ENCODE measurements at places on chromosomes 2 and 18.

- DNase-seq: no peak
Measured at GRCh38 chr18:54964741-54965140, 5.5 kb upstream of the CCDC68 start.

DNA sequence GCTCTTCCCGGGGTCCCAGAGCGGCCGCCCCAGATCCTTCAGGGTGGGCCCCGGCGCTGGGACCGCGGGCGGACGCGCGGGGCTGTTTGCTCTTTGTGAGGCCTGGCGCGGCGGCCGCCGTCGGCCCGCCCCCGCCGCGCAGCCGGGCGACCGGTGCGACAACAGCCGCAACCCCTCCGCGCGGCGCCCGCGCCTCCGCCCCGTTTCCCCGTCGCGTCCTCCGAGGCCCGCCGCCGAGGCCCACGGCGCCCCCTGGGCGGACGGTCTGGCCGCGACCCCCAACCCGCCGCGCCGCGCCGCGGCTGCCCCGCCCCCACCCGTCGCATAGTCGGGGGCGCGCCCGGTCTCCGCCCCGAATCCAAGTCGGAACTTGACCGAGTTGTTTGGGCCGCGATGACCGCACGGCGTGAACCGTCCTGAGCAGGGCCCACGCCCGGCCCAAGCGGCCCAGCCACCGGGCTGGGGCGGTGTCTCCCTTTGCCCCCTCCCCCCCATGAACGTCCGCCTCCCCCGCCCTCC is 448 bp downstream of the YPEL5 start:
- DNase-seq: no peak

DNA sequence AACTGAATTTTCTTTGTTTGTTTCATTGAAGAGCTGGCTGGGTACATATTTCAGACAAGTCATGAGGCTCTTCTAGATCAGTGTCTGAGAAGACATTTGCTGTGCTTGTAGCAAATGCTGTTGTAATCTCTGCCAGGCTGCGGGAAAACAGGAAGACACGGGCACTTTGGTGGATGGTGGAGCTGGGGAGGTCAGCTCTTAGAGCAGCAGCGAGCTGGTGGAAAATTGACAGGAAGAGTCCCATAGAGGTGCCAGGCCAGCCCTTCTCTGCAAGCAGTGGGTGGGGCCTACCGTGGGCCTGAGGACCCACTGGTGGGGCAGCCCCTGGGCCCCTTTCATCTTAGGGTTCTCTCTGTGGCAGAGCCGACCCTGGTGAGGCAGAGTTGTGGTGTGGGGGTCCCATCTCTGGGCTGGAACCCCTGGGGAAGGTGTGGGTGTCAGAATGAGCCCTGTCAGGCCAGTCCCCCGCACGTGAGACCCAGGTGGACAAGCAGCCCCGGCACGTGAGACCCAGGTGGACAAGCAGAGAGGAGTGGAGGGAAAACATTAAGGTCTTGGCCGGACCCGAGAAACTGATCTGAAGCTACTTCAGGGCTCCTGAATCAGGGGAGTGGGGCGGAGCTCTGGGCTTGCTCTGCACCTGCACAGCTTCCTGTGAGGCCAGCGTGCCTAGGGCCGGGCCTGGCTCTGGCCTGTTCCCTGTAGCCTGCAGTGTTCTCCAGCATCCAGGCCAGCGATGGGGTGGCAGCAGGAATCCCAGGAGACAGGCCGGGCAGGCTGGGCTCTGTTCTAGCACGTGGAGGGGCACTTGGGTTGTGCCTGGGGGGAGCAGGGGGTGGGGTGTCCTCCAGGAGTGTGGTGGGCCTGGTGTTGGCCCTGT is 273.5 kb upstream of the HDAC4 start:
- no peak for DNase-seq

GRCh38 chr2:32425719-32426141 is 68.9 kb downstream of the BIRC6 start:
- peak; percentile 70 for DNase-seq

GRCh38 chr2:230748087-230748486 is 35.4 kb downstream of the CAB39 start:
- no peak for DNase-seq

- no peak for DNase-seq
Measured at GRCh38 chr2:134739879-134740301, 21.1 kb upstream of the TMEM163 start.

DNA sequence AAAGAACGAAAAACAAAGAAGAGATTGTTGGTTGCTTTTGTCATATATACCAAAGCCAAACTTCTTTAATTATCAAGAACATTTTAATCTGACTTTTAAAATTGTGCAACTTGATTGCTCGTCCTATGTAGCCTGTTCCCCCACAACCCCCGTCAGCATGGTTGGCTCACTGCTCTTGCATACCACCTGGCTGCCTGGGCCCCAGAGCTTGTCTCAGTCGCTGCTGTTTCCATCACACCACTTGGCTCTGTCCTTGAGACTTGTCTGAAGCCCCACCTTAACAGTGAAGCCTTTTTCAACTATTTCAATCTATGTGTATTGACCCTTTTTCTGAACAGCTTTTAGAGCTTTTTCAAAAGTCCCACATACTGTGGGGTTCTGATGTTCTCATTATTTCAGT is 270.8 kb downstream of the ZNF407 start:
- no peak for DNase-seq

GRCh38 chr2:146898083-146898482 is 946.7 kb upstream of the ACVR2A start:
- no peak for DNase-seq

- no peak for DNase-seq
Measured at GRCh38 chr2:99275882-99276281, 20.4 kb upstream of the LYG2 start.

DNA sequence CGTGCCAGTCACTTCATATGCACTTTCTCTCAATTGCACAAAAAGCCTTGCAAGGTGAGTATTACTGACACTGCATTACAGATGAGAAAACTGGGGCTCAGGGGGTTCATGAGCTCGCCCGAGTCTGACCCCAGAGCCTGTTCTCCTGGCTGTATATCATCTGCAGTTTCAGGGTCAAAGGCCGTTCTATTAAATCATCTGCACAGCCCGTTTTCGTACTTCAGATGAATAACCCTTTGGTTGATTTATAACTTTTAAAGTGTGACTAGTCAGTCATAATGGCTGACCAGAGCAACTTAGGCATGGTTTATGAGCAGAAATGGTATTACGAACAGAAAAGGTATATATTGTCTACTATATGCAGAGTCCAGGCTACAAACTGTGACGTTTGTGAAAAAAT is 35.3 kb upstream of the NPAS2 start:
- no peak for DNase-seq

GRCh38 chr2:31166925-31167324 is 28.7 kb upstream of the GALNT14 start:
- no peak for DNase-seq

GRCh38 chr18:58402951-58403702 is 225.8 kb downstream of the ALPK2 start:
- no peak for DNase-seq

DNA sequence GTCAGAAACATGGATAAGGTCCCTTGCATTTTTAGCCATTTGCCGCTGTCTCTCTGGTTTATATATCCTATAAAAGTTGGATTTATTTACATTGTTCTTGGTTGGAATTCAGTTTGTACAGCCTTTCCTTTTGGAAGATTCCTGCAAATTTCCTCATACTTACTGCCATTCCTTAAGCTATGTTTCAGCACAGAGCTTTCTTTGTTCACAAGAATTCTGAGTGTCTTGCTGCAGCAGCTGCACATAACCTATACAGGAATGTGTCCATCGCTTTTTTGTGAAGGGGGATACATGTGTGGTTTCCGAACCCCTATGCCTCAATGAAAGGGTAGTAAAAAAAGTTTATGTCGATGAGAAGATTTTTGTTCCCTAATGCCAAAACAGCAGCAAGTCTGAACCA is 48.3 kb upstream of the CCDC68 start:
- DNase-seq: peak; percentile 13

DNA sequence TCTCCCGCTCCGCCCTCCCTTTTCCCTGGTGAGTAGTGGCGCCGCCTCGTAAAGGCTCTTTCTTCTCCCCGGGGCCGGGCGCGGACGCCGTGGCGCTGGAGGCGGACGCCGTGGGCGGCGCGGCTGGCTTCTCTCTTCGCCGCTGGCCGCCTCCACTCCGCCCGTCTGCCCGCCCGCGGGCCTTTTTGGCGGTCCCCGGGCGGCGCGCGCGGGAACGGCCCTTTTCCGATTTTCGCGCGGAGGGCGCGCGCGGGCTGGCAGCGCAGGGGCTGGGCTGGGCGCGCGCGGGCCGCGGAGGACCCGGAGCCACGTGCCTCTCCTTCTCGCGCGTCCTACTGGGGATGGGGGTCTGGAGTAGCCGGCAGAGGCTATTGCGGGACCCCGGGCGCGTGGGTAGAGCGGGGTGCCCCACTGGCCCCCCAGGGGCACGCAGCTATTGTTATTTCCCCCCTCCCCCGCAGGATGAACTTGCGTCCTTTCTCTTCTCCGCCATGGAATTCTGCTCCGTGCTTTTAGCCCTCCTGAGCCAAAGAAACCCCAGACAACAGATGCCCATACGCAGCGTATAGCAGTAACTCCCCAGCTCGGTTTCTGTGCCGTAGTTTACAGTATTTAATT is 472 bp downstream of the SLC20A1 start:
- no peak for DNase-seq

GRCh38 chr18:77071061-77071460 is 61.5 kb downstream of the MBP start:
- no peak for DNase-seq

GRCh38 chr2:9993488-9994165 is 42.1 kb downstream of the GRHL1 start:
- DNase-seq: peak; percentile 40

- no peak for DNase-seq
Measured at GRCh38 chr2:164935118-164936101, 19.9 kb downstream of the SLC38A11 start.

GRCh38 chr18:37712776-37713175 is 147.2 kb upstream of the CELF4 start:
- DNase-seq: no peak

- no peak for DNase-seq
Measured at GRCh38 chr2:43508209-43508608, 87.6 kb downstream of the THADA start.

DNA sequence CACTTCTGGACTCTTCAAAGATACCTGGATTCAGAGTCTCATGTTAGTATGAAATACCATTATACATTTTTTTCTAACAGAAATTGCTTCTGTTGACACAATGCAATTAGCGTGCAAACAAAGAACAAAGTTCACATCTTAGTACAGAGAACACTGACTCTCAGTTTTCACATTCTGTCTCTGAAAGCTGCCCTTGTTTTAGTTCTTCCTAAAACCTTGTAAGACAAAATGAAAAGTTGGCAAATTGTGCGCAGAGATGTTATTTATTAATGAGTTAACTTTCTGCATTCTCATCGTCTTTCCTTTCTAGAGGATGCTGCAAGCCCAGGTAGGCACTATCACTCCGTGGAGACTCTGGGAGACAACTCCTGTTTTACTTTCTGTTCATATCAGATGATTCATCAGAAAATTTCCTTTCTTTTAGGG is 377.3 kb upstream of the POU3F3 start:
- DNase-seq: no peak

DNA sequence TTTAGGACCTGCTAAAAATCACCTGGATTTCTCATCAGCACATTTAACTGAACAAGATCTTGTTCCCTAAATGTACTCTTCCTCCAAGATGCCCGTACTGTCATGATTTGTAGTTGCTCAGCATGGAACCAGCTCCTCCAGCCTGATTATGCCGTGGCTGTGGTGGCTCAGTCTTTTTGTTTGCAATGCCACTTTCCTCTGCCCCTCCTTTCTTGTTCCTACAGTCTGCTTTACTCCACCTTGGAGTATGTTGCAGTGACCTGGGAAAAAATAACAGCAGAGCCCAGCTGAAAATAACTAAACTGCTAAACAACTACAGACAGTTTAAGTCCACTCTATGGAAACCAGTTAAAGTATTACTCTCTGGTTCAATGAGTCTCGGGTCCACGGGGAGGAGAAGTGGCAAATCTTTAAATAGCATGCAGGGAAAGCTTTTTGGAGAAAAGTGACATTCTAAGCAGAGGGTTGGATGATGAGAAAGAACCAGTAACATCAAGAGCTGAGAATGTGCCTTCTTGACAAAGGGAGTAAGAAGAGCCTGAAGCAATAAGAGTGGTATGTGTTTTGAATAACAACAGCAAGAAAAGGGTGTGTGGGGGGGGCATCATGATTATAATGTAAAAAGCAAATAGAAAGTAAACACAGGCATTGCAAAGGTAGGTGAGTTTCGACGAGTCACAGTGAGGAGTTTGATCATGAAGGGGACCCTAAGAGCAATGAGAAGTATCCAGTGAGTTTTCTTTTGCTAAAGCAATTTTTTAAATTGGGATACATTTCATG is 225.7 kb downstream of the TMX3 start:
- DNase-seq: no peak

DNA sequence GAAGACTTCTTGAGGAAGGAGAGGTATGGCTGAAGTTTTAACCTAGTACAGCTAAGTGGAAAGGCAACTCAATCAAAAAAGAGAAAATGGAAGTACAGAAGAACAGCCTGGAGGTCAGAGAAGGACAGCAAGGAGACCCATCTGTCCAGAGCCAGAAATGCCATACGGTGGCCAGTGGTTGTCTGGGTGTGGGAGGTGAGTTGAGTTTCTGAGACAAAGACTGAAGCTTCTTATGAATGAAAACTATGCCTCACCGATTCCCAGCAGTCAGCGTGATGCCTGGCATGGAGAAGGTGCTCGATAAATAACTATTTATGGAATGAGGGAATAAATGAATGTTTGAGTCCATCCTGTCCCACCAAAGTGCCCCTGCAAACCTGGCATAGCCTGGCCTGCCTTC is 98.8 kb downstream of the MRO start:
- no peak for DNase-seq

DNA sequence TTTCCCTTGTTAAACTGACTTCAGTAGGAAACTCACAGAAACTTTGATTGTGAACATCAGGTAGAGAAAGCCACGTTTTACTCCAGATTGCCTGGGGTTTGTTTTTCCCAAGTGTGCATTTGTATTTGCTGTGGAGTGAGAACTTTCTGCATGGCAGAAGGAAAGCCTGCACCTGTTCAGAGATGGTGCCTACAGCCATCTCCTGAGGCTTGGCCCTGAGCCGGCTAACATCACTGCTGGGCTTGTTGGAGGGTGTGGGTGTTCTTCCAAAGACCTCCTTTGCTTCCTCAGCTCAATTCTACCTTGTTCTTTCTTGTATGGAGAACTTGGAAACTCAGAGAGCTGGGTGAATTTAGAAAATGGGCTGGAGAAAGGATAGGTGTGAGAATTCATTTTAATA is 16.1 kb downstream of the KCNS3 start:
- DNase-seq: no peak

DNA sequence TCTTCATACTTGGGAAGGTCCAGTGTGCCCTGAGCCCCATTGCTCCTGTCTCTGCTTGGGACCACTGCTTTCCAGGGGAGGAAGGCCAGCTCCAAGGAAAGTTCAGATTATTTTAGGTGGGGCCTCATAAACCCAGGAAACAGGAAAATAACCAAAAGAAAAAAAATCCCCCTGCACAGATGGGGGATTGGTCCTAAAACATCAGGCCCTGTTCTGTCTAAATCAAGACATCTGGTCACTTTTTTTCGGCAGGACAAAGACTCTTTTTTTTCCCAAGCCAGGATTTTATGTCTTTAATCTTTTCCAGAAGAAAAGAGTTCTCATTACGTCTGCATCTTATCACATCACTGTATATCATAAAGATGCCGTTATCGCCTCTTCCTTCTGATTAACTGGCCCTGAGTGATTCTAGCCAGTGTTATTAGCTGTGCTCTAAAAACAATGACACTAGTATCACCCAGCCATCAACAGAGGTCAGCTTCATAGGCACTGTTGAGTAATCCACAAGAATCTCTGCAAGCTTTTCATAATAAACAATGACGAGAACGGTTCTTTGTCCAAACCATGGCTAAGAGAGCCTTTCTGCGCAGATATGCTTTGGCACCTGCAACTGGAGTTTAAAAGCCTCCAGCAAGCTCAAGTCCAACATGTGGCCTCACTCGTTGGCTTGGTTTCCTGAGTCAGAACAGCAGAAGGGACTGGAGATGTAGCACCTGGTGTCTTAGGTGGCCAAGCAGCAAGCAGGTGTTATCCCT is 138.2 kb downstream of the VAPA start:
- peak; percentile 23 for DNase-seq
